Caki2 (cell line): ENCODE measurements at places on chromosomes 7 and 10.
A peak's percentile ranks its signal among the peaks of the same experiment; 100 is the strongest.

DNA sequence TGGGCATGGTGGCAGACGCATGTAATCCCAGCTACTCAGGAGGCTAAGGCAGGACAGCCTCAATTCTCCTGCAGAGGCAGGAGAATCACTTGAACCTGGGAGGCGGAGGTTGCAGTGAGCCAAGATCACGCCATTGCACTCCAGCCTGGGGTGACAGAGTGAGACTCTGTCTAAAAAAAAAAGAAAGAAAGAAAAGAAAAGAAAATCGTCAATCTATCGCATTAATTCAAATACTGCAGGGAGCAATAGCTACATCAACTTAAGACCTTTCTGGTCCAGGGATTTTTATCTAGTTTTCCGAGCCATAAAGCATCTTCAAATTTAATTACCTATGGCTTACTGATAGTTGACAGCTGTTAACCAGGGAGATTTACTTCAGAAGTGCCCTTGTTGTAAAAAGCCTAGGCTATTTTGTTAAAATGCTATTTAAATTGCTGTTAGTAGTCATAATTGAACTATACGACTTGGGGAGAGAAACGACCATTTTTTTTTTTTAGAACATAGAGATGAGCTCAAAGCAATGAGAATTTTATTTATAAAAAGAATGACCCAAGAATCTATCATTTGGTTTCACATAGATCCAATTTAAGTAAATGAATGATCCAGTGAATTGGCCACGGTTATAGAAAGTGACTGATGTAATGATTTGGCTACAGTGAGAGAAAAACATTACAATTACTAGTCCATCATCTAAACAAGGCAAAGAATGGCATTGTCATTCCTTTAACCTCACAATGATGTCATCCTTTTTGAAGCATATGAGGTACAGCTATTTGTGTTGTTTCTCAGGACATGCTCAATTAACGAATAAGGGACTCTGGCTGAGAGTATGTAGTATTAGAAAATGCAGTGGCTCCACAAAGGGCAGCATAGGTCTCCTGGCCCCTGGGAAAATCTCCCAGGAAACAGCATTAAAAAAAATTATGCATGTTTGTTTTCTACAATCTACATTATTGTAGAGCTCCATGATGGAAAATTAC lies 85.3 kb downstream of the SEMA3C start:
- peak; percentile 57 for DNase-seq

DNA sequence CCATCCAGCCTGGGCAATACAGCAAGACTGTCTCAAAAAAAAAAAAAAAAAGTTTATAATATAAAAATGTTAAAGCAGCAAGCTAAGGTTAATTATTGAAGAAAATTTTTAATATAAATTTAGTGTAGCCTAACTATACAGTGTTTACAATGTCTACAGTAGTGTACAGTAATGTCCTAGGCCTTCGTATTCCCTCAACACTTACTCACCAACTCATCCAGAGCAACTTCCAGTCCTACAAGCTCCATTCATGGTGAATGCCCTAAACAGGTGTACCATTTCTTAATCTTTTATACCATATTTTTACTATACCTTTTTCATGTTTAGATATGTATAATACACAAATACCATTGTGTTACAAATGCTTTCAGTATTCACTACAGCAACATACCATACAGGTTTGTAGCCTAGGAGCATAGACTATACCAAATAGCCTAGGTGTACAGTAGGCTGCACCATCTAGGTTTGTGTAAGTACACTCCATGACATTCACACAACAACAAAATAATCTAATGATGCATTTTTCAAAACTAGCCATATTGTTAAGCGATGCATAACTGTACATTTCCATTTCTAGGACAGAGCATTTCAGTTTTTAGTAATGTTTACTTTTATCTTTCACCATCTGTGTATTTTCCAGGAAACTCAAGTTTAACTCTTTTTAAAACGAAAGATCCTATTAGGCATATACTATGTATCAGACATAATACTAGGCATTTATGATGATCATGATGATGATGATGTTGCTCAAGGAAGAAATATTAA lies 43.3 kb downstream of the CNOT4 start:
- DNase-seq, result no peak

DNA sequence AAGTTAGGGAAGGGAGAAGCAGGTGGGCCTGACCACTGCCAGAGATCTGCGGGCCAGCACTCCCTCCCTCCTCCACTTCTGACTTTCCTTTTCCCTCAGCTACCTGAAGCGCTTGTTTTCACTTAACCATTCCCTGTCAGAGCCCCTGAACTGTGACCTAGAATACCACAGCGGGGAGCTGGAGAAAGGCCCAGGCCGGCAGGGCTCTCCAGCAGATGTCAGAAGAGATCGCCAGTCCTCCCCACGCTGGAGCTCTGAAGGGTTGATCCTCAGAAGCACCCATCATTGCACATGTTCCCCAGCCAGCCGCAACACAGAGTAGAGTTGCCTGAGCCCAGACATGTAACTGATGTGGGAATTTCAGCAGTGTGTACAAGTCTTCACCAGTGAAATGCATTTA lies 44.4 kb upstream of the GAD2 start:
- no peak for DNase-seq

DNA sequence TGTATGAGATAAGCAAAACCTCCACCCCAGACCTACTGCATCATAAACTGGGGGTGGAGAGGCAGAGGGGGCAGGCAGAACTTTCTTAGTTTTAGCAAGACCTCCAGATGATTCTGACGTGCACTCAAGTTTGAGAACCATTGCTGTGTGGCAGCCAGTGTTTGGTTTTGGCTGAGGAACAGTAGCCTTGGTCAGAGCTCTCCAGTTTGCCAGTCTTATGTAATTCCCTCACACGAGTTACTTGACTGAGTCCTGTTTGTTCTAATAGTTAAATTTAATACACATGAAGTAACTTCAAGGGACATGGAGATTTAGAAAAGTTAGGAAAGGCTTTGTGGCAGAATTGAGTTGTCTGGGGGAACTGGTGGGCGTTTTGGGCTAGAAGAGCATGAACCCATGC lies 38.5 kb downstream of the GARS1 start:
- DNase-seq, result no peak

DNA sequence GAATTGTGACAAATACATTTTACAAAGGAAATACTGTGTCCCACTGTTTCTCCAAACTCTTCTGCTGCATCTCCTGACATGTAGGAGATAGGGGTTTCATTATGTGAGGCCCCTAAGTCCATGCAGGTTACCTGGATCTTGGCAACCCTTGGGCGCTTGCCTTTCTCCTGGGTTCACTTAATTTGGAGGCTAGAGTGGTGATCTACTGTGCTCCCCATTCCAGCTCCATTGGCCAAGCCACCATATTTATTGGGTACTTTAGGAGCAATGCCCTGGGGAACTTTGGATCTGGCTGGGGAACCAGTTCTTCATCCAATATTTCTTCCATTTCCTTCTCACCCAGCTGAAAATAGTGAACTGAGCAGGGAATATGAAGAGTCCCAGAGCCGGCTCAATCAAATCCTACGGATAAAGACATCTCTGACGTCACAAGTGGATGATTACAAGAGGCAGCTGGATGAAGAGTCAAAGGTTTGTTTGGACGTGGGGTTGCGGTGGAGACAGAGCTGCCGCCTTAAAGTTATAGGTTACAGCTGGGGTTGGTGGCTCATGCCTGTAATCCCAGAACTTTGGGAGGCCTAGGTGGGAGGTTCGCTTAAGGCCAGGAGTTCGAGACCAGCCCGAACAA lies 18.5 kb downstream of the MYH16 start:
- no peak for DNase-seq

DNA sequence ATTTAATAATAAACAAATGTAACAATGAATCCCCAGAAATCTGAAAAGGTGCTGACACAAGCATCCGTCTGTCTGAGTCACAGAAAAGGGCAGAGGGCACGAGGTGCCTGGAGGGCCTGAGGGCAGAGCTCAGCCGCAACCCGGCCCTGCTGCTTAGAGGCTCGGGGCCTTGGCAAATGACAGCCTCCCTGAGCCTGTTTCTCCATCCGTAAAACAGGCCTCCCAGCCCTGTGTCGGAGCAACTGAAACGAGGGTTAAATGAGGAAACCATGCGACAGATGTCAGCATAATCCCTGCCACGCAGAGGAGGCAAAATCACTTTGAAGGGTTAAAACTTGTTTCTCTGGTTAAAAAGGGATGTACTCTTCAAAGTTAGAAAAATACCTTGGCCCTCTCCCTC lies 24.9 kb downstream of the NUDT1 start:
- DNase-seq, result peak; percentile 91

GRCh38 chr10:3876350-3876962 lies 91.4 kb upstream of the KLF6 start:
- DNase-seq, result no peak

- peak; percentile 84 for DNase-seq
Measured at GRCh38 chr10:78407009-78407711, 373.5 kb downstream of the RPS24 start.

DNA sequence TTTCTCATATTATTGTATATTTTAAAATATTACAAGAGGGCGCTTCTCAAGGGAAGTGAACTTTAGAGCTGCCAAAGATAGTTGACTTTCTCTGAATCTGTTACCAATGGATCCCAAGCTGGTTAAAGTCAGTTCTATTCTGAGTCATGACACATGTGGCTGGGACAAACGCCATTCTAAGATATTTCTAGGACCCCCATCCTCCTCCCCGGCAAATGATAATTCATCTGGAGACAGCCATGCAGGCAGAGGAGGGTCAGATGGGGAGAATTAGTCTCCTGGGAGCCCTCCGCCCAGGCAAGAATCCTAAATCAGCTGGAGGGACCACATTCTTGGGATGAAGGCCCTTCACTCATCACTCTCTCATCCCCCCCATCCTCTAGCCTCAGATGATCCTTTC lies 187.7 kb downstream of the GFRA1 start:
- no peak for DNase-seq

DNA sequence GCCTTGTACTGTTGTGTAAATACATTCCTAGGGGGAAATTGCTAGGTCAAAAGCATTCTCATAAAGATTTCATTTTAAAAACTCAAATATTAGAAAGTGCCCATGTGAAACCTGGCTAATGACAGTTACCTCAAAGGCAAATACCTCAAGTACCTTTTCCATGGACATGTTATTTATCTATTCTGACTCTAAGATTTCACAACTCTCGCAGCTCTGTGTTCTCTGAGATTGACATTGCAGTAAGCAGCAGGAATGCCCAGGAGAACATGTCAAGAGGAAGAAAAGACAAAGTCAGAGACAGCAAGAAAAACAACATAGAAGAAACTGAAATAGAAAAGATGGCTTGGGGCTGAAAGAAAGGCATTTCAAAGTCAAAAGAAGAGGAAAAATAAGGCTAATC lies 187.4 kb downstream of the CYP26A1 start:
- DNase-seq, result no peak

GRCh38 chr10:63494951-63495350 lies 26.2 kb upstream of the REEP3 start:
- DNase-seq, result no peak

DNA sequence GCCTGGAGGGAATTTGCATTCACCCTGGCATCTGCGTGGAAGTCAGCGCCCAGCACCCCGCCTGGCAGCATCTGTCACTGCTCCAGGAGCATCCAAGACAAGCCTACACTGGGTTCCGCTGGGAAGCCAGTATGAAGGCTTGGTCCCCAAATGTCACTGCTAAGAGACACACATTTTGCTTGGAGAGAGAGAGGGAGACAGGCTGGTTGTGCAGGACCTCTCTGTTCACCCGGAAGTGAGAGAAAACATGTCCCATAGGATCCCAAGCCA lies 119.5 kb downstream of the SEC23IP start:
- no peak for DNase-seq

DNA sequence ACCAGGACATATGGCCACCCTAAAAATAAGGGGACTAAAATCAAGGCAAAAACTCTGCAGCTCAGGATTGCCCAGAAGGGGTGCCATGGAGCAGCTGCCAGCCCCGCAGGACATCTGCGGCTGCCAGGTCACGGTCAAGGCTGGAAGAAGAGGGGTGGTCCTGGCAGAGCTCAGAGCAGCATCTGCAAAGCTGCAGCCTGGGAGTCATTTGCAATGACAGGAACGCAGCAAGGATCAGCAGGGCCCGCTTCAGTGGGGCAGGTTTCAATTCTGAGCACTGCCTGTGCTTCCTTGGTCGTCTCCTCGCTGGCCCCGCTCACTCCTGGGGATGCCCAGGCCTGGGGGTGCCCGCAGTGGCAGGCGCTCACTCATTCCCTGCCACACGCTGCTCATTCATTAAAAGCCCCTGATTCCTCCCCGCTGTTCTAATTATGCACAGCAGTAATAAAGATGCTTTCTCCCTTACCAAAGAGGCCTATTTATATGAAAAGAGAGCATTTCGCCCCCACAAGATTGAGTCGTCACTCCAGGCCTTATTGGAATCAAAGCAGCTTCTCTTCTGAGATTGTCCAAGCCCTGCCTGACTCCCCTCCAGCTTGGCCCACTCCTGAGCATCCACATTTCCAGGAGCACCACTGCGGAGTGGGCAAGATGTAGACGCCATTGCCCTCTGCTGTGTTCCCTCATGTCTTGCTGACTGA lies 4.6 kb downstream of the HSPA12A start:
- no peak for DNase-seq
